ENCODE measurements at places on chromosomes 6 and 20.
A peak's percentile ranks its signal among the peaks of the same experiment; 100 is the strongest.

DNA sequence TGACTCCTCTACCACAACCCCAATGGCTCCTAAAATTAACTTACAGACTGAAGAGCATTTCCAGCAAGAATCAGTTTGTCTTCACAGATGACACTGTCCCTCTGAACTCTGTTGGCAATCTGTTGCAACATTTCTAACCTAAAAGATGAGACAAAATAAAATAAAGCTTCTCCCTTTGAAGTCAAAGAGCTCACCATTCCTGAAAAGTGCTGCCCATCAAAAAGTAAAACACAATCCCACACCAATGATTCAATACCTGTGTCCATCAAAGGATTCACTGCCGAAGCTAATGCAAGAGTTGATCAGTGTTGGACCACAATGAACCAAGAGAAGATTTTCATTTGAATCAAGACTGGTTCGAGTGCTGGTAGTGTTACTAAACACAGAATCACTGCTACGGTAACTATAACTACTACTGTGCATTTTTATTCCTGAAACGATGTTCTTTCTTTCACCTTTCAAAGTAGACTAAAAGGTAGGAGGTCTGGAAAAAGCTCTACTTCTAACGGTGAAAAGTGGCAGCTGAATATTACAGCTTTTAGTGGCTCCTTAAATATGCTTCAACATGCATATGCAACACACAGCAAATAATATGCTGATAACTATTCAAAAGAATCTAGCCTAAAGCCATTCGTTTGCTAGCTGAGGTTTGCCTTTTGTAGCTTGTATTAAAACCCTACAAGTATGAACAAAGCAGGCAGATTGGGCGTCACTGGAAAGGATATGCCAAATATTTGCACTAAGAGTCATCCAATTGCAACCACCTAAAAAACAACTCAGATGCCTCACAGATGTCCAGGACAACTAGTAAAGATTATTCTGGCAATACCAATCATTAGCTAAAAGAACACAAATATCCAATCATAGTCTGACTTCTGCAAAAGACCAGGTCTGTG, at the start of gene DST:
DST (minus strand) TSS at position 524 of the 896 bp plus-strand sequence.
- no peak for DNase-seq

- DNase-seq = no peak
These were observed 187.0 kb downstream of the MTFR2 start for GRCh38 chr6:136063096-136063495.

- DNase-seq = peak; percentile 6
These were observed 19.3 kb downstream of the FAXC start for GRCh38 chr6:99330159-99330558.

DNA sequence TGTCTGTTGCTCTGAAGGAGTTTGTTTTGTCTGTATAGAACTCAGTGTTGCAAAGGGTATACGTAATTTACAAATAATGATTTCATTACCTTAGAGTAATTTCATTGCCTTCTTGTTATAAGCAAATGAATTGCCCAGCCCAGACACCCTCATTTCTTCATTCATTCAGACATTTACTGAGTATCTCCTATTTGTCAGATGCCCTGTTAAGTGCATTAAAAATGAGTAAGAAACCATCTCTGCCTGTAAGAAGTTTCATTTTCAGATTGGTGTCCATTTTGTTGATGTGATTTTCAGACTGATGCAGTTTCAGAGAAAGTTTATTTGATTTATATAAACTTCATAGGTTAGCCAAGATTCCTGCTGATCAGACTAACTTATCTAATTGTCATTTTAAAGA, 429.3 kb downstream of the PHF3 start:
- no peak for DNase-seq

DNA sequence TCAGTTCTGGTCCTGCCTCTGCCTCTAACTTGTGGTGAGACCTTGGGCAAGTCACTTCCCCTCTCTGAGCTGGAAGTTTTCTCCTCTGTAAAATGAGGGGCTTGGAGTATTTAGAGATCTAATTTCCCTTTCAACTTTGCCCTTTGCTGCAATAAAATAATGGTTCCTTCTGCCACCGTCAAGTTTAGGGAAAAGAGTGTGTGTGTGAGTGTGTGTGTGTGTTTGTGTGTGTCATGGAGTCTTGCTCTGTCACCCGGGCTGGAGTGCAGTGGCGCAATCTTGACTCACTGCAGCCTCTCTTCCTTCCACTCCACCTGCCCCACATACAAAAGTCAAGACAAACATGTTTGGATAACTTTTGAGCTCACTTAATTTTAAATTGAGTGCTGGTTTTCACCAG, 39.2 kb upstream of the PIM1 start:
- no peak for DNase-seq

GRCh38 chr6:96900873-96901272, 3.2 kb upstream of the NDUFAF4 start:
- no peak for DNase-seq

- DNase-seq = no peak
These were observed 643.8 kb downstream of the RFPL4B start for GRCh38 chr6:112990971-112991370.

DNA sequence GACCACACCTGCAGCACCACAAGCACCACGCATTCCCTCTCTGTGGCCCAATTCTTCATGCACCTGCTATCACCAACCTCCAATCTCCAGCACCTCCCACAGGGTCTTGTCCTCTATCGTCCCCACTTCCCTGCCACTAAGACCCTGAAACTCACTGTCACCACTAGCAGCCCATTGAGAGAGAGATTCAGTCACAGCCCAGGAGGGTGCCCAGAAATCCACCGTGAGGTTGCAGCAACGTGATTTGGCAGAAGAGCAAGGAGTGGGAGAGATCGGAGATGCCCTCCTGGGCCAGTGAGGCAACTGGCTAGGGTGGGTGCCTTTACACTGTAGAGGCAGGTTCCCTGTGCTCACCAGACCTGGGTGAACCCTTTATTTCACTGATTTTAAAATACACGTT, 90.1 kb downstream of the ANKRD60 start:
- no peak for DNase-seq
